ENCODE measurements at places on chromosomes 11 and 22. TPM values are rescaled to one million over a fixed set of nuclear protein-coding genes. Genes with fewer than 3 reads are reported as not detected.

Gene POU2AF3
- total RNA-seq: not detected

Gene HEPACAM
- total RNA-seq: not detected

Gene TMPRSS13
- total RNA-seq: 0.99 TPM

Gene ANO5
- total RNA-seq: not detected

Gene PRRG4
- total RNA-seq: not detected

Gene PRR5L
- 5.4 TPM for total RNA-seq

Gene MYBPC3
- total RNA-seq: not detected

Gene ANKK1
- 1.6 TPM for total RNA-seq

Gene CATSPER1
- not detected for total RNA-seq

Gene NAP1L4
- total RNA-seq: 285 TPM

Gene TMEM121B
- total RNA-seq: 0.05 TPM

Gene UBE4A
- 40.1 TPM for total RNA-seq

Gene SF3B2
- 196 TPM for total RNA-seq

Gene DHCR7
- 30.6 TPM for total RNA-seq

Gene ZNF214
- not detected for total RNA-seq

Gene IFITM1
- 286 TPM for total RNA-seq

Gene MRGPRX4
- total RNA-seq: not detected

Gene OR56A1
- total RNA-seq: not detected
